ENCODE measurements at places on chromosomes 1 and 21. TPM values are rescaled to one million over a fixed set of nuclear protein-coding genes. Genes with fewer than 3 reads are reported as not detected.

- DNase-seq = peak; percentile 82
Measured at GRCh38 chr1:117673405-117673804, 67.6 kb downstream of the TENT5C start.

The CAPN8 gene
- not detected for total RNA-seq

GRCh38 chr1:65605621-65606020 is 185.2 kb downstream of the LEPR start:
- no peak for DNase-seq

GRCh38 chr21:42594616-42595282 is 58.7 kb upstream of the PDE9A start:
- DNase-seq = no peak

DNA sequence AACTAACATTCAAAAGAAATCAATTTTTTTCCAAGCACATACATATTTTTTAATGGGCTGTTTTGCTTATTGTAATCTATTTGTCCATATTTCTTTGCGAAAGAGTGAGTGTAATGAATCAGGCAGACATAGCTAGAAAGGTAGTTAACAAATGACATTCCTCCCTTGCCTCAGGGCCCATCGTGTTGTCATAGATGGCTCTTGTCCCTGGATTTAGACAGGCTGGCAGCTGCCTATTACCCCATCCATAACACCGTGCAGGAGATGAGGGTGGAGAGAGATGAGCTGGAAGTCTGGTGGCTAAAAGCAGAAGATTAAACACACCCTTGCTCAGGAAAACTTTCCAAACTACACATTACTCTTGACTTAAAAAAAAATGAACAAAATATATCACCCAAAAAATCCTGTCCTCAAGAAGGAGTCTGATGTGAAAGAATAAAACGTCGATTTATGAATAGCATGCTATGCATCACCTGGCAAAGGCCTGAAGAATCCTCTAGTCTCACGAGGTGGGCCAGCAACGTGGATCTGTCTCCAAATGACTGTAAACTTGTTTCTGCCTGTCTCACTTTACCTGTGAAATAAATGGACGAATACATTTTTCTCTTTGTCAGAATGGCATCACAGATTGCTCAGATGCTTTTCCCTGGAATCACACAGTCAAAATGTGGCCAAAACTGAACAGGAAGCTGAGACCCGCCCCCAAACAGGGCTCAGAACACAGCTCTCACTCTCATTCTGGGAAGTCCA is 55.7 kb downstream of the C21orf91 start:
- DNase-seq = no peak

- no peak for DNase-seq
Measured at GRCh38 chr1:2612591-2613365, 20.0 kb downstream of the MMEL1 start.

Data from RPMI7951 (cell line).